Brain microvascular endothelial cell (primary cell): ENCODE measurements at places on chromosomes 13 and 19.

DNA sequence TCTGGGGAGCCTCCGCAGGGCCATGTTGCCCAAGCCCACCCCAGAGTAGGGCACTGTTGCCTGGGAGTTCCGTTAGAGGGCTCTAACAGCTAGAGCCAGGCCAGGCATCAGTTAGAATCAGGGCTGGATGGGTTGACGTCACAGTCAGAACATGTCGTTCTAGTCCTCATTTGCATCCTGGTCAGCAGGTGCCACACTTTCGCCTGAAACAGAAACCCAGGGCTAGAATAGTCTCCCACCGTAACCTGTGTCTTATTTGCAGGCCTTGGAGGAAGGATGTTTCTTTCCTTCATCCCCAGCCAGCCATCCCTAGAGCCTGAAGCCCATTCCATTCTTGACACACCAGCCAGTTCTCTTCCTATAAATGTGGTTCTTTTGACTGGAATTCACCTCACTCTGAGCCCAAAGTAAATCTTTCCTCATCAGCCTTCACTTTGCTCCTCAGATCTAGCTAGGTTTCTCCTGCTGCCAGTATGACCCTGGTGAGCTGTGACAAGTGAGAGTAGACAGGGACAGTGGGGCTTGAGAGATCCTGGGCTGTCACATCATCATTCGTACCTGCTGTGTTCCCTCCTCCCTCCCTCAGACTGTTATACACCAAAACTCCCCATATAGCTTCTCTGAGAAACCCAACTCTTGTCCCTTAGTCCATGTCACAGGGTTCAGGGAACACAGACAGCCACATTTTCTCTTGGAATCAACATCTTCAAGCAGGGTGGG is 12.2 kb upstream of the CCDC97 start:
- no peak for DNase-seq

DNA sequence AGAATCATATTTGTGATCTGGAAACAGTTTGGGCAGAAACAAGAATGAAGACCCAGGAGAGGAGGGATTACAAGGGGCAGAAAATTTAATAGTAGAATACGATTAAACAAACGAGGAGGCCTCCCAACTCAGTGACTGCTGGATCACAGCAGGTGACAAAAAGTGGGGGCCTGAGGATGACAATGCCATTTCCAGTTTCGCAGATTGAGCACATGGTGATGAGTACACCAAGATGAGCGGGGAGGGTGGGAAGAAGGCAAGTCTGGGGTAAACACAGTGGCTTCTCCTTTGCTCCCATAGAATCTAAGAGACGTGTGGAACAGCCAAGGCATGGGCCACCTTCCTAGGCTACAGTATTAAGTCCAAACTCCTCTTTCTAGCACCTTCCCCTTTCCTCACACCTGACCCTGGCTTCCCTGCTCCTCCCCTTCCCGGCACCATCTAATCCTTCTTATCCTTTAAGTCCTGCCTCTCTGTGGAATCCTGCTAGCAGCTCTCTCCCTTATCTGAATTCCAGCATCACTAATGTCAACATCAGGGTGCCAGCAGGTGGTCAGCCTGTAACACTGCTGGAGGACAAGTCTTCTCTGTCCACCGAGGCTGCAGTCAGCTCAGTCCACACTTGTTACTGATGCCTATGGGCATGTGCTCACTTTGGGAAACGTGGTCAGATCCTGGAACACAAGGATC is 13.5 kb downstream of the ATP7B start:
- DNase-seq: no peak

- no peak for DNase-seq
Measured at GRCh38 chr13:35347679-35348205, 128.7 kb downstream of the MAB21L1 start.

DNA sequence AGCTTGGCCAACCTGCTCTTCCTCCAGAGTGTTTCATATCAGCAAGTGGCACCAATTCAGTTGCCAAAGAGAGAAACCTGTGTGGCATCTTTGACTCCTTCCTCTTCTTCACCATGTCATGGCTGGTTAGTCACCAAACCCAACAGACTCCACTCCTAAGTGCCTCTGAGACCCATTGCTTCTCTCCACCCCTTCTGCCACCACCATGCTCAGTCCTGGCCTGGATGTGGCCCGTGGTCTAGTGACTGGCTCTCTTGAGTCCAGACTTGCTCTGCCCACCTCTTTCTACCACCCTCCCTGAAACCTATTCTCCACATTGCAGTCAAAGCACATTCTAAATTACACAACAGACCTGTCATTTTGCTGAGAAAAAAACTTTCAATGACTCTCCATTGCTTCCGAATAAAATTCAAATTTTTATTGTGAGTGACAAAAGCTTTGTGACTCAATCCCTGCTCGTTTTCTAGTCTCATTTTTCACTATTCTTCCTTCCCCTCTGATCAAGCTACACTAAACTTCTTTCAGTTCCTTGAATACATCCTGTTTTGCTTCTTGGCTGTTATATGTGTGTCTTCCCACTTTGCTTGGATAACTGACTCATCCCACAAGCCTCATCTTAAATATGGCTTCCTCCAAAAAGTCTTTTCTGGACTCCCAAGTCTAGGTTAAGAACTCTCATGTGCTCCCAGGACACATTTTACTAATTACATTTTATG is 12.0 kb upstream of the TNFSF11 start:
- peak; percentile 25 for DNase-seq

- DNase-seq: no peak
Measured at GRCh38 chr13:99159331-99160061, 41.2 kb upstream of the UBAC2 start.

GRCh38 chr13:72920097-72920496 is 138.2 kb downstream of the PIBF1 start:
- DNase-seq: no peak

DNA sequence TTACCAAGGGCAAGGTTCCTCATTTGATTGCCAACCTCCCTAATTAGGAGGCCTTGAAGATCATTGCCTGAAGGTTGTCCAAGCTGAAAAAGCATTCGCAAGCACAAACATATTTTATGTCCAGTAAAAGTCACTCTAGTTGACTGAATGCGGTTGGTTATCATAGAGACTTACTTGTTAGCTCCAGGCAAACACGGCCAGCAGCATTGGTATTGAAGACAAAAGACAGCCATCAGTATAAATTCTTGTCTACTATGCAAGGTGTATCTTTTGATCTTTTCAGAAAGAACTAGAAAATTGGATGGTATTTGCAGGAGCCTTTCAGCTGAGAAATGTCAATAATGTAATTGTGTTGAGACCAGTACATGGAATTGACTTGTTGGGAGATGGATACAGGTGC is 129.9 kb downstream of the GPC6 start:
- DNase-seq: no peak

- no peak for DNase-seq
Measured at GRCh38 chr13:50910485-50910805, 854 bp downstream of the RNASEH2B start.

DNA sequence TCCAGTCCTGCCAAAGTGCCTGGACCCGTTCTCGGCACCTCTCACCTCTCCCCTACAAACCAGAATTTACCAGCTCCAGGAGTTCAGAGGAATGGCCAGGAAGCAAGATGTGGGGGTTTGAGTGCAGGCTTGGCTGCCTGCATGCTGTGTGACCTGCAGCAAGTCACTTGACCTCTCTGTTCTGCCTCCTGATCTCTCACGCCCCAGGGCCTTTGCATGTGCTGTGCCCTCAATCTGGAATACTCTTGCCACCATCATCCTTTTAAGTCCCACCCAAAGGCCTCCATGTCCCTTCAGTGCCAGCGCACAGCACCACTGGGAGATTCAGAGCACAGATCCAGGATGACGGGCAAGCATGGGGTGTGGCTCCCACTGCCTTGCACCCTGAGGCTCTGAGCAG is 43.4 kb downstream of the MYO9B start:
- DNase-seq: no peak

DNA sequence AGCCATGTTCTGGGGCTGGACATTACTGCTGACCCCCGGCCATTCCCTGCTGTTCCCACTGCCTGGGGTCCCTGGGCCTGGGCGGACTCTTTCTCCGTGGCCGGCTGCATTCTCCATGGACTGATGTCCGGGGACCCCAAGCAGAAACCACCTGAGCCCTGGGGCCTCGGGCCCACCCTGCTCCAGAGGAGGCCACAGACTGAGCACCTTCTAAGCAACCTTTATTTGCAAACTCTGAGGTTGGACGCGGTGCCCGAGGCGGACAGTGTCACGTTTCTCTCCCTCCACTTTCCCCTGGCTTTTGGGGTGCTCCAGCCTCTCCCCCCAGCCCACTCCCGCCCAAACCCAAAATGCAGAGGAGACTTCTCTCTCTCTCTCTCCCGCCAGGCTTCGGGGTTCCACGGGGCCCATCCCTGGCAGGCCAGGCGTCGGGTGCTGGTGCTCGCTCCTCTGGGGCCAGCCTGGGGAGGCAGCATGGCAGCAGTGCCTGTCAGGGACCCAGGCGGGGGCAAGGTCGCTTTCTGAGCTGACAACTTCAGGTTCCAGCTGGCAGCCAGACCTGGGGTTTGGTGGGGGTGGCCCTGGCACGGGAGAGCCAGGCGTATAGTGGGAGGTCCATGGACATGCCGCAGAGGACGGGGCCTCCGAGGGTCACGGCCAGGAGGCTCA is 2.3 kb upstream of the C19orf25 start:
- DNase-seq: no peak

GRCh38 chr13:67238277-67238859 is 8.2 kb upstream of the PCDH9 start:
- DNase-seq: no peak

GRCh38 chr13:30796132-30796572 is 60.8 kb downstream of the ALOX5AP start:
- peak; percentile 43 for DNase-seq

GRCh38 chr13:81184556-81185265 is 843.8 kb upstream of the SPRY2 start:
- DNase-seq: peak; percentile 11

- DNase-seq: peak; percentile 77
Measured at GRCh38 chr13:97124915-97125809, 97.0 kb upstream of the MBNL2 start.

DNA sequence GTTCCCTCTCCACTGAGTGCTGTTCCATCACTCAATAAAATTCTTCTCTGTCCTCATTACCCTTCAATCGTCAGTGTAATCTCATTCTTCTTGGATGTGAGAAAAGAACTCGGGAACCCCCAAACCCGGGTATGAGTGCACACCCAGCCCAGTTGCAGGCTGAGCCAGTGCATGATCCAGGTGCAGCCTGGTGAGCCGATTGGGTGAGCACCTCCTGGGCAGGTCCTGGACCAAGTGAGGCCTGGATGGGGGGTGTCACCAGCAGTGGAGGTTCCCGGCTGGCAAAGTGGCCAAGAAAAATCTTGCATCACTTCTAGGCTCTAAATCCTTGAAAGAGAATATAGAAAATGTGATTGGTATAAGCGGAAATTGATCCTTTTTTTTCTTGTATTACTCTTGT is 878.8 kb upstream of the KLHL1 start:
- DNase-seq: no peak

- no peak for DNase-seq
Measured at GRCh38 chr19:30447553-30447870, 75.3 kb downstream of the ZNF536 start.
